ENCODE measurements at places on chromosomes 6 and 20.
A peak's percentile ranks its signal among the peaks of the same experiment; 100 is the strongest.

DNA sequence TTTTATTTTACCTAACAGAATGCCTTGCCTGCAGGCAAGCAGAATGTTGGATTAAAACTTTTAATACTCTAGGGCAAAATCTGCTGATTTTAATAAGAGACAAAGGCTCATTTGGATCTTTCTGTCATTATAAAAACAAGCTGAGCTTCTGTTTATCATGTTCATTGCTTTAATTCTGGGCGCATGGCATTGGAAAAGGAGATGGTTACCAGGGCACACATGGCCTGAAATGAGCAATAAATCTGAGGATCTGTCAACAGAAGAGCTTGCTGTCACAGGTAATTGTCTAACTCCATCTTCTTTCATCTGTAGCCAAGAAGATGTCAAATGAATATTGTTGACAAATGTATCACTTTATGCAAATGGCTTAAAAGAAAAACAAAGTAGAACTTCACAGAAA, 439.6 kb downstream of the DOK5 start:
- DNase-seq = no peak

- DNase-seq = no peak
These were observed 99.8 kb downstream of the TAF4 start for GRCh38 chr20:61965606-61966491.

DNA sequence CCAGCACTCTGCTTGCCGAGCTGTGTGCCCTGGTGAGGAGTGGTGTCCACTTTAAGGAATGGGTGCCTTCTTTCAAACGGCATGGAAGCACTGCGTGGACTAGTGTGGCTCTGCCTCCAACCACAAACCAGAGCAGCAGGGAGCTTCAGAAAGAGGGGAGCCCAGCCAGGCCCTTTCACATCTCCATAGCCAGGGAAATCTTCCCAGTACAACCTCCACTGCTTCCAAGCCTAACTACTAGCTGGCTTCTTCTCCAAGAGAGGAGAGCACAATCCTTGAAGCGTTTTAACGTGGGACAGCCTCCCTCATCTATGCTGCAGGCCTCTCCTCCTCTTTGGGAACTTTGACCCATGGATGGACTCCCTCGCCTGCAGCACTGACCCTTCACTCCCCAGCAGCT, 26.7 kb downstream of the TNXB start:
- no peak for DNase-seq

GRCh38 chr6:80280262-80281010, 174.0 kb downstream of the BCKDHB start:
- DNase-seq = no peak

GRCh38 chr6:28941684-28942448, 18.1 kb upstream of the TRIM27 start:
- no peak for DNase-seq

GRCh38 chr6:98842342-98843180, 8.2 kb downstream of the POU3F2 start:
- DNase-seq = no peak

DNA sequence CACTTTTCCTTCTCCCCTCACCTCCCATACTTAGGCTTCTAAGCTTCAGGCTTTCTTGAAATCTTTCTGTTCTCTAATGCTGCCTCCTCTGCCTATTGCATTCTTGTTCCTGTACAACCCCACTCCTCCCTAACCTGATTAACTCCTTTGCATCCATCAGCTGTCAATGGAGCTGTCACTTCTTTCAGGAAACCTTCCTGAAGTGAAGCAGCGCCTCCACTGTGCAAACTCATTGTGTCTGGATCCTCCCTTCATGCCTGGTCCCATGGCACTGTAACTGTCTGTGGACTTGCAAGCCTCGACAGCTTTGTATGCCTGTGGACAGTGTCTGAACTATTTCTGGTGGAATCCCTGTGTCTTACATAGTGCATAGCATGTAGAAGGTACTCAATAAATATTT, 185.0 kb downstream of the HS3ST5 start:
- no peak for DNase-seq

DNA sequence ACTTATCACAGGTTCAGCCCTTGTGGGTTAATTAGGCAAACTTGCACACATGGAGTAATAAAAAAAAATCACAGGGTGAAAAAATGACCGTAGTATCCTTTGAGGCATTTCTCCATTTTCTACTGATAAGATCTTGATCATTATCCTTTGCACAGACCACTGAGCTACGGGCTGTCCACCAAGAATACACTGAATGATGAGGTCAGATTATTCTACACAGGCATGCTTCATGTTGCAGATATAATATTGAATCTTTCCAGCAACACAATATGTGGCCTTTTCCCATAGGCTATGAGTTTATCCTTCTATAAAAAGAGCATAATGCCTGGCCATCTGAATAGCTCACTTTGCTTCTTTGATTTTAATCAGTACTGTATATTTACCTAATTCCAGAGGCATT, 168.9 kb downstream of the FRK start:
- no peak for DNase-seq

- DNase-seq = no peak
These were observed 11.5 kb downstream of the GRM1 start for GRCh38 chr6:146040360-146040759.

DNA sequence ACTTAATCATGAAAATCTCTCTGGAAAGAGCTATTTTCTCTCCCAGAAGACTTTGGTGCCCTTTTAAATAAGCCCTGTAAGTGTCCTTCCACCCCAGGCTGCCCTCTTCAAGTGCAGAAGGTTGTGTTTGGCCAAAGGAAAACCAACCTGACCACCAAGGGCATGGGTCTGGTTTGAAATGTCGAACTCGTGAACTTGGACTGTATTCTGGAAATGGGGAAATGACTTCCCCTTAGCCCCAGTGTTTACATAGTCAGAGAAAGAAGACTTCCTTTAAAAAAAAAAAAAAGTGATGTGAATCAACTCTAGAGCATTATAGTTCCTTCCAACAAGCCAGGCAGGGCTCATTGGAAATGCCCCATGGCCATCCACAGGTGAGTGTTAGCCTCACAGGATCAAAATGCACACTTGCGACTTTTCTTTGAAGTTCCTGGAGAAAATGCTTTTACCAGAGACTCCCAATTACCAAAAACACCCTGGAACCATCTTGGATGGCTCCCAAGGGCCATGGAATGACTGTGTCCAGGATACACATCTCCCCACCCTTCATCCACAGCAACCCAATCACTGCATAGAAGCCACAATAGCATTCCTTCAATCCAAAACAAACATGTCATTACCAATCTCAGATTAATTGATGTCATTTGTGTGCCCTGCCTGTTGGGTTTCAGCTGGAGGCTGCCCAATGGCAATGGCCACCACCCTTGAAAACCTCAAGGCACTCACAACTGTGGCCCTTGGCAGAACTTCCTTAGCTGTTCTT, 133.8 kb downstream of the CLIC5 start:
- no peak for DNase-seq

DNA sequence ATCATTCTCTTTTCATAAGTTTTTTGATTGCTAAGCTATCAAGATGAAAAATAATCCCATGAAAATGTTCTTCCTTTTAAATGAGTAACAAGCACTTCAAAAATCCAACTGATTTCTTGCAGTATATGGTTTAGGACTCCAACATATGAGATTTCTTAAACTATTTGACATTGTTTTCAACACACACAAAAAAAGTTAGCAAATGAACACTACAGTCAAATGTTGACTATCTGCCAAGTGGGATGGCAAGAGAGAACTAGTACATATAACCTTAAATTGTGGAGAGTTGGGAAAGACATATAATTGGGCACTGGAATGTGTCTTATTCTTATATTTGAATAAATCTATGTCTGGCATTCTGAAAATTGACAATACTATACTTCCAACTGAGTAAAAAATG, 15.6 kb downstream of the COL21A1 start:
- no peak for DNase-seq

- peak; percentile 59 for DNase-seq
These were observed 98.3 kb downstream of the ELOVL5 start for GRCh38 chr6:53250176-53251032.

DNA sequence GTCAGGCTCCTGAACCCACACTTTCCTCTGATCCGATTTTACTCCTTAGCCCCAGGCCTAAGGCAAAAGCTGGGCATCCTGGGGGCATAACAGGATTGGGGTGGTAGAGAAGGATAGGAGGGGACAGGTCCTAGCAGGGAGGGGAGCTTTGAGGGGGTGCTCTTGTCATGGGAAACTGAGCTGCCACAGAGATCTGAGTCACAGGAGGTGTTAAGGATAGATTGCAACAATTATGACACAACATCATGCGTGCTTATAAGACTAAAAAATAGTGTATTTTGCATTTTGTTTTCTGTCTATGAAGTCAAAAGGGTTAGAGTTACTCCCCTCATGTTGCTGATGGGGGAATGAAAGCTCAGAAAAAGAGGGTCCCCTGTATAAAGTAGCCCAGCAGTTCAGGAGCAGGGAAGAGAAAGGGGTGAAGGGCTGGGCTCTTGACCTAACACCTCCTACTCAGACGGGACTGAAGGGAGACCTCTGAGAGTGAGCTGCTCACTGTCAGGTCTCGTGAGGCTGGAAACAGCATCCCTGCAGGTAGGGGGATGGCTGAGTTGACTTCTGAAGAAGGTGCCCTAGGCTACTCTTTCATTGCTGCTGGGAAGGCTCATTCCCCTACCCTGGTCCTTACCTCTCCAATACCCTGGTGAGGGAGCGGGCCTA, 2.0 kb downstream of the GLP1R start:
- no peak for DNase-seq

GRCh38 chr6:105313211-105313610, 89.7 kb downstream of the PREP start:
- no peak for DNase-seq

GRCh38 chr20:4064144-4064909, 49.0 kb upstream of the RNF24 start:
- DNase-seq = peak; percentile 73

GRCh38 chr6:96394727-96395126, 126.9 kb upstream of the UFL1 start:
- DNase-seq = no peak

DNA sequence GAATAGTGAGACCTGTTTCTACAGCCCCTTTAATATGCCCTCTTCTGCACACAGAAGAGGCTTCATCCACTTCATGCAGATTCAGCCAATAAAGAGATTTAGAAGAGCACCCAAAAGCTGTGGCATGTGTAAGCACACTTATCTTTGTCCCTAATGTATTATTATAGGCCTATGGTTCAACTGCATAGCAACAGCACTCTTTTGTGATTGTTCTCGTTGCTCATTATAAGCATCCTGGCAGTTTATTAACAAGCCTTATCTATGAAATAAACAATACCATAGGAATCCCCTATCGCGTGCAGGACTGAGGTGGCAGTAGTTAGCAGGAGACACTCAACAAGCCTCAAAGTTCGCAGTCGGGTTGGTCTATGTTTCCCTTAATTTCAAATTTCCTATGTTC, 138.5 kb upstream of the BEND6 start:
- DNase-seq = no peak

GRCh38 chr6:169146521-169146920, 107.1 kb downstream of the THBS2 start:
- DNase-seq = no peak

DNA sequence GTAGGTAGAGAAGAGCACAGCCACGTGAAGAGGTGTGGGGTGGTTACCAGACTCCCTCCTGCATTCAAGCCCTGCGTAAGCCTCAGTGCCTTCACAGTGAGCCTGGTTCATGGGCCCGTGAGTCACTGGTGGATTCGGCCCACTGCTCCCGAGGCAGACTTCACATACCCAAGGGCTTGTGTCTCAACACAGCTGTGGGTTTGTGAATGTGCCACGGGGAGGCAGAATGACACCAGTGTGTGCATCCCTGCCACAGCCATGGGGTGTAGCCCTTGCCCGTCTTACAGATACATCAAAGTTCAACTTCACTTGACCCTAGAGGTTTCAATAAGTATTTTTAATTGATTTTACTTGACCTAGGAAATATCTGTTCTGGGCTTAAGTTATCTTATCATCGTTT, 108.5 kb downstream of the MAP3K4 start:
- no peak for DNase-seq

DNA sequence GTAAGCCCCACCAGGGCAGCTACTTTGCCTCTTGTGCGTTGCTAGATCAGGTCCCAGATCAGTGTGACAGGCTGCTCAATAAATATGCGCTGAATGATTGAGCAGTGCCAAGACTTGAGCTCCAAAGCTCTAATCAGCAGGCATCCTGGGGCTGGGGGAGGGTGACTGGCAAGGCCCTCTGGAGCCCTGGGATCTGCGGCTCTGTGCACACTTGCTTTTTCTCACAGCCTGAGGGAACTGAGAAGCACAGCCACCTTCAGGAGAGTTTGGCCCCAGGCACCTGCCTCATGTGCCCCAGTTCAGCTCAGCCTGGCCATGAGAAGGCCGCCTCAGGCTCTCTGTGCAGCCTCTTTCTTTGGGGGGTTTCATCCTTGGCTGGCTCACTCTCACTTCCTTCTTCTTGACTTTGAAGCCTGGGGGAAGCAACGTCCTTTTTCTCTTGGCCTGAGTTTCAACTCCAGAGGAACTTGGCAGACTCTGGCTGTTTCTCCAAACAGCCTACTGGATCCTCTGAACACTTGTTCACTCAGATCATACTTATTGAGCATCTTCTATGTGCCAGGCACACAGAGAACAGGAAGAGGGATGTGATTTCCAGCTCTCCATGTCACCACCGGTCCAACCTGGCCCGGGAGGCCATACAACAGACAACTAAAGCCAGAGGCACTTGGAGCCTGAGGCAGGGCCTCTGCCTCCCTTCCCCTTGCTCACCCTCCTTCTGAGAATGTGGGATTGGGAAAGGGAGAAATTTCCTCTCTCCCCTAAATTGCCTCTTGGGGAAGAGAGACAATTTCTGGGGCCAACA, 114.0 kb downstream of the VEGFA start:
- no peak for DNase-seq

DNA sequence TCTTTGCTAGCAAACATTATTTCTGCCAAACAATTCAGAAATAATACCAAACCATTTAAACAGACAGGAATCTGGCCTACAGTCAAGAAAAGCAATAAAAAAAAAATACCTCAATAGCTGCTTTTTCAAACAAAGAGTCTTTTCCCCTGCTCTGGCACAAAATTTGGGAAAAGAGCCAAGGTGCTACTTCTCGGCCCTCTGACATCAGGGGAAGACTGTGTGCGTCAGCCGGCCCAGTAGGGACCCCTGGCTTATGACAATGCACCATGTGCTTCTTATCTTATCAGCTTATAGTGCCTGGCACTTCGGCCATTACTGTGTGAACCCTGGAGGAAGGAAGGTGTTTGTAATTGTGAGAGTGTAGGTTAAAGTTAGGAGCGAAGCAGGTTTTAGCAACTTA, 89.4 kb downstream of the PDE10A start:
- DNase-seq = peak; percentile 13

DNA sequence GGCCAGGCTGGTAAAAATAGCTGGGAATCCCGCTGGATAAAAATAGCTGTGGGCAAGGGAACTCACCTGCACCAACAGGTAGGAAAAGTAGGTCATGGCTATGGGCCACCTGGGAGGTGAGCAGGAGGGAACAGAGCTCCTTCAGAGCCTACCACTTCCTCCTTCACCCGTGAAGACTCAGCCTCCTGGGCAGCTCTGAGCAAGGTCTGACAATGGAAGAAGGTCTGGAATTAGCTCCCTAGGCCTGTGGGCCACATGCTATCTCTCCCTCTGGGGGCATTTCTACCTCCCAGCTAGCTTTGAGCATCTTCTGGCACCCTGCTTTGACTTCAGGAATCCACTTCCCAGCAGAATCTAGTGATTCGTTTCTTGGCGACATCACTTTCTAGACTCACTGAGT, 153.9 kb downstream of the MRPL14 start:
- DNase-seq = no peak

- no peak for DNase-seq
These were observed 6.1 kb downstream of the SLC29A1 start for GRCh38 chr6:44229376-44230033.

GRCh38 chr6:74256381-74256780, 560.4 kb downstream of the CD109 start:
- DNase-seq = no peak

- no peak for DNase-seq
These were observed at the start of gene HIVEP1 for GRCh38 chr6:12012038-12012557. TSS of gene HIVEP1 (plus strand) at chr6:12012312. CDS start at chr6:12015629, 3,317 bp downstream.

GRCh38 chr6:124069230-124069950, 265.7 kb downstream of the NKAIN2 start:
- no peak for DNase-seq
